NCI-H774 (cell line): ENCODE measurements at places on chromosomes 2 and 18.

- DNase-seq = no peak
Observed at GRCh38 chr18:9437021-9437437, 38.3 kb upstream of the RALBP1 start.

GRCh38 chr2:120204022-120204405 lies 19.2 kb downstream of the TMEM185B start:
- no peak for DNase-seq

DNA sequence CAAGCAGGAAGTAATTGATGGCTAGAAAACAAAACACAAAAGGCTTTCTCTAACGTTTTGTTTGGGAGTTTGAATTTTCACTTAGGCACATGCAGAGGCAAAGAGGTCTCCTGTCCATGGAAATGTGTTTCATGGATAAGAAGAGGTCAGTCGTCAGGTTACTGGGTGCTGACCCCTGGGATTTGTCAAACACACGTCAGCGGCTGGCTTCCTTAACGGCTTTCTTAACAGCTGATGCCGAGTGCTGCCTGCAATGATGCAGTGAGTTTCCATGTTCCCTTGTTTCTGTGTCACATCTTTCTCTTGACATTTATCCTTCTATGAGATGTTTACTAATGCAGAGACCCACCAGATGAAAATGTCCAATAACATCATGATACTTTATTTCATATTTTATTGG lies 31.7 kb downstream of the GPR39 start:
- no peak for DNase-seq

DNA sequence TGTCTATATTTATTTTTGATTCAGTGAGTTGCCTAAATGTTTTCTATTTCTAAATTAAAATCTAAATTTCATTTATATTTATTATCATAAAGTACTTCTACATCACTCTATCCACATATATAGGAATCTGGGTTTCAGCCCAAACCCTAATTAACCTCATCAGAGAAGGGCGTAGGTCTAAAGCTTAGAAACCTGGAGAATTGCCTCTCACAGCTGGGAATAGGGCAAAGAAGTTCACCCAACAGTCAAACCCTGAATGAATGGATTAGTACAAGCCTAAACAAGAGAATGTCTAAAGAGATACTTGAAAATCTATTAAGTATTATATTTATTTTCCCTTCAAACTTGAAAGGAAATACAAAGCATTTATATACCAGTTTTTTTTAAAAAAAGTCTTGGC lies 26.2 kb downstream of the TFPI start:
- DNase-seq = no peak

- DNase-seq = no peak
Observed at GRCh38 chr2:113966171-113966570, 76.3 kb downstream of the ACTR3 start.

DNA sequence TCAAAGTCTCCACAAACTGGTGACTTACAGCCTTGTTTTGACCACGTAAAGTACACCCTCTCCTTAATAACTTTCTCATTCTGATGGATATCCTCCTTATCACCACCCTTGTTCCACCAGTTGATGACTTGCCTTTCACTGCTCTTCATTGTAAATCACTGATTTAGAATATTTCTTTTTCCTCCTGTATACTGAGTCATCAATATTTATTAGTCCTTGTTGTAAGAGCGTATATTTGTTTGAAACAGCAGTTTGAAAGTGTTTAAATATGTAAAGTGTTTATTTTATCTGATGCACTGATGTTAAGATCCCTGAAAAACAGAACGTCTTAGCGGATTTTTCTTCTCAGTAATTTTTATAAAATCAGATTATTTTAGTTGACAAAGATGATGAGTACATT lies 34.2 kb upstream of the DYSF start:
- no peak for DNase-seq

- no peak for DNase-seq
Observed at GRCh38 chr2:43345391-43345813, 119.0 kb upstream of the ZFP36L2 start.

- DNase-seq = no peak
Observed at GRCh38 chr18:22056950-22057349, 112.4 kb upstream of the GATA6 start.

DNA sequence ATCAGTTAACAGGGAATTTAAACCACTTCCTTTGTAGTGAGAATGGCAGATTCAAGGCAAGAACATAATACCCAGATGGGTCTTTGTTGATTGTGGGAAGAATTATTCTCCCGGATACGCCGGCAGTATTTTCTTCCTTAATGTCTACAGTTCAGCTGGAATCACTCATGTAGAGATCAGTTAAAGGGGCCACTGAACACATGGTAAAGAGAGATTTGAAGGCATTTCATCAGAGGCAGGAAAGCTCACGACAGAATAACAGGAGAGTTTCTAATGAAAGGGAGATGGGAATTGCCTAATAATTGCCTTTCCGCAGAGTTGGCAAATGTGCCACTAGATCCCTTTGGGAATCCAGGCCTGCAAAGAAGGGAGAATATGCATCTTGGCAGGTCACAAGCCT lies 327.7 kb upstream of the ZNF804A start:
- no peak for DNase-seq

DNA sequence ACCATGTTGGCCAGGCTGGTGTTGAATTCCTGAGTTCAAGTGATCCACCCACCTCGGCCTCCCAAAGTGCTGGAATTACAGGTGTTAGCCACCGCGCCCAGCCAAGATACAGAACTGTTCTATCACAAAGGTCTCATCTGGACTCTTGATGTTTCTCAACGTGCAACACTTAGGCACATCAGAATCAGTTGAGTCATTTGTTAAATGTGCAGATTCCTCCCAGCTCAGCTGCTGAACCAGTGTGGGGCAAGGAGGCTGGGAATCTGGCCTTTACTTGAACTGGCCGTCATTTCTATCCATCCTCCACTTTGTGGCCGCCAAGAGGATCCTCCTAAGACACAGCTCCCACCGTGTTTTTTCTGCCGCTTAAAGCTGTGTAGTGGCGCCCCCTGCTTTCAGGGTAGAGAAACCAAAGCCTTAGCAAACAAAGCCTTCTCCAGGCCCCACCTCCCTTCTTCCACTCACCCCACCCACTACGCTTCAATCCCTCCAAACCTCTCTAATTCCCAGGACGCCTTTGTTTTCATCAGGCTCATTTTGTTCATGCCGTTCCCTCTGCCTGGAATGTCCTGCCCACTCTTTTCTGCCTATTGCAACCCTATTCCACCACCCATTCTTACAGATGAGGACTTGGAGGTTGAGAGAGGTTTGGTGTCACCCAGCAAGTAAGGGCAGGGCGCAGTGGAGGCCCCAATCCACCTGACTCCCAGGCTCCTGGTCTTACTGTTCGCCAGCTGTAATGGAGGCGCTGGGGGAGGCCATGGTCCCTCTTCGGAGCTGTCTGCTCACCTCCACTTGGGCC lies 776 bp upstream of the SPEG start:
- no peak for DNase-seq

DNA sequence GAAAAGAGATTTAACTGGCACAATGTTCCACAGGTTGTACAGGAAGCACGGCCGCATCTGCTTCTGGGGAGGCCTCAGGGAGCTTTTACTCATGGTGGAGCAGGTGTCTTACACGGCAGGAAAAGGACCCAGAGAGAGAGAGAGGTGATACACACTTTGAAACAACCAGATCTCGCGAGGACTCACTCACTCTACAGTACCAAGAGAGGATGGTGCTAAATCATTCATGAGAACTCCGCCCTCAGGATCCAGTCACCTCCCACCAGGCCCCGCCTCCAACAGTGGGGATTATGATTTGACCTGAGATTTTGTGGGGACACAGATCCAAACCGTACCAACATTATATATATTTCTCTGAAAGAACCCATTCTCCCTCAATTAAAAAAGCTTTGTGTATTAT lies 79.7 kb upstream of the DOCK10 start:
- no peak for DNase-seq
